ENCODE measurements at places on chromosomes 1 and 21.

- no peak for DNase-seq
These were observed 1053.4 kb upstream of the ADGRL4 start for GRCh38 chr1:80059940-80060339.

- no peak for DNase-seq
These were observed 1.3 kb downstream of the BCAN start for GRCh38 chr1:156643049-156643777.

GRCh38 chr1:40381268-40382107 lies 8.0 kb downstream of the SMAP2 start:
- DNase-seq = no peak

GRCh38 chr1:212315907-212316306 lies 30.7 kb downstream of the PPP2R5A start:
- DNase-seq = no peak

DNA sequence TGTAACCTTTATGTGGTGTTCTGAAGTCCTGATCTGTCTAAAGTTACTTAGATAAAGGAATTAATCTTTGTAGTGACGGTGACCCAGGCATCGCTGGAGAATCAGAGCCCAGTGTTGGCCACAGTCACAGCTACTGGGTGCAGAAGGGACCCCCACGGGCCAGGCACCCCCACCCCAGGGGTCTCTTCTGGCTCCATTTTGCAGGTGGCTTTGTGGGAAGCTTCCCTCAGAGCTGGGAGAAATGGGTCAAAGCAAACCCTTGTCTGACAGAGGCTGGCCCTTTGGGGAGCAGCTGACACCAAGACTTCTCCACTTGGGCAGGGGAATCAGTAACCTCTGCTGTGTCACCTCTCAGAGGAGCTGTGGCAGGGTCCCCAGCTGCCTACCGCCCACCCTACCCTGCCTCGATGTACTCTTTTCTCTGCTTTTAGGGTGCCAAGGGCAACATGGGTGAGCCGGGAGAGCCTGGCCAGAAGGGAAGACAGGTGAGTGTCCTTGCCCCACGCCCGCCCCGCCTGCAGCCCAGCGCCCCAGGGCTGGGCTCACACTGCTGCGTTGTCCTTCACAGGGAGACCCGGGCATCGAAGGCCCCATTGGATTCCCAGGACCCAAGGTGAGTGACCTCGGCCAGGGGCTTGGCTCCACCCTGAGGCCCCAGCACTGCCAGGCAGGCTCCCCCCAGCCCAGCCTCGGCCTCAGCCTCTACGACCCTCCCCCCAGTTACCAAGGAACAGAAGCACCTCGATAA lies 17.7 kb downstream of the COL6A2 start:
- DNase-seq = no peak

DNA sequence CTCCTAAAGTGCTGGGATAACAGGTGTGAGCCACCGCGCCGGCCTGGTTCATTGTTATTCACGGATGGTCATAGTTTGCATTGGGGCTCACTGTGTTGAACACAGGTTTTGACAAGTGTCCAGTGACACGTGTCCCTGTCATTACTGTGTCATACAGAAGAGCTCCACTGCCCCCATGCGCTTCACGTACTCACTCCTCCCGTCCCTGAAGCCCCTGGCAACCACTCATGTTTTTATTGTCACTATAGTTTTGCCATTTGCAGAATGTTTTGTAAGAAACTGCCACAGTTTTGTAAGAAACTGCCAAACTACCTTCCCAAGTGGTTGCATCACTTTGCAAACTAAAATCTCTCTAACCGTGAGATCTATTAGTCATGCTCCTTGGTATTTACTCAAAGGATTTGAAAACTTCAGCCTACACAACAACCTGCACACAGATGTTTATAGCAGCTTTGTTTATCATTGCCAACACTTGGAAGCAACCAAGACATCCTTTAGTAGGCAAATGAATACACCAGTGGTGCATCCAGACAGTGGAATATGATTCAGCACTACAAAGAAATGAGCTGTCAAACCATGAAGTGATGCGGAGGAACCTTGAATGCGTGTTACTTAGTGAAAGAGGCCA lies 163.2 kb upstream of the COL6A1 start:
- DNase-seq = no peak

GRCh38 chr21:42913476-42913875 lies 12.0 kb downstream of the ERVH48-1 start:
- DNase-seq = no peak

GRCh38 chr1:83490988-83491387 lies 507.9 kb downstream of the TTLL7 start:
- DNase-seq = no peak

DNA sequence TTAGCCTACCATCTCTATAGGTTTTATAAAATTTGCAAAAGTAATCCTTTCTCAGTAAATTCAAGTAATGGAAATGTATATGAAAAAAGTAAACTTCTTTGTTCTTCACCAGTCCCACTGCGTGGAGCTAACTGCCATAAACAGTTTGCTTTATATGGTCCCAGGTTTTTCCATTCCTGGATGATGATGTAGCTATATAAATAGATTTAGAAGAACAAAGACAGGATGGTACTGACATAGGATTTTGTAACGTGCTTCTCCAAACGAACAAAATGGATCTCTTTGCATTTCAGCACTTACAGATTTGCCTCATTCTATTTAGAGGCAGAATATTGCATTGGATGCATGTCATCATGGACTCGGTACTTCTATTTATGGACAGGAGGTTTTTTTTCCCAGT lies 57.3 kb downstream of the SMYD2 start:
- no peak for DNase-seq

GRCh38 chr1:155123801-155124200 lies 3.9 kb upstream of the EFNA1 start:
- DNase-seq = no peak

DNA sequence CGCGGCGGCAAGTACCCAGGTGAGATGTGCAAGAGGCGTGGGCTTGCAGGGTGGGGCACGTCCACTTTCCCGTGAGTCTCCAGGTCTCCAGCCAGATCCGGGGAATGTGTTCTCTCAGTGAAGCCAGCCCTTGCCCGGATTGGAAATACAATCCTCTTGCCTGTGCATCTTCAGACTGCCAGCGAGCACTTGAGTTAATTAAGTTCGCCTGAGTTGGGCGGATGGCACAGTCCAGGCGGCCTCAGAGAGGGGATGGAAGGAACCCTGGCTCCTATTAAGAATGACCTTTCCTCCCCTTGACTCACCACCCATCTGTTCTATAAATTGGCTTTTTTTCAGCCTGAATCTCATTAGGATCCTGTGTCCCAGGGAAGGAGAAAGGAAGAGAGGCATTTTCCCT lies 33.3 kb upstream of the CNTN2 start:
- DNase-seq = no peak

GRCh38 chr1:46244656-46245371 lies 2.7 kb upstream of the RAD54L start:
- DNase-seq = peak; percentile 8

- DNase-seq = peak; percentile 60
These were observed 6.3 kb downstream of the CDKN2C start for GRCh38 chr1:50976111-50976889.

- DNase-seq = no peak
These were observed 61.7 kb upstream of the PUM1 start for GRCh38 chr1:31127266-31127665.

GRCh38 chr21:32422064-32422463 lies 9.6 kb downstream of the EVA1C start:
- no peak for DNase-seq

Measured in NCI-H1105 (cell line).